ENCODE measurements at places on chromosomes 3 and 15.

DNA sequence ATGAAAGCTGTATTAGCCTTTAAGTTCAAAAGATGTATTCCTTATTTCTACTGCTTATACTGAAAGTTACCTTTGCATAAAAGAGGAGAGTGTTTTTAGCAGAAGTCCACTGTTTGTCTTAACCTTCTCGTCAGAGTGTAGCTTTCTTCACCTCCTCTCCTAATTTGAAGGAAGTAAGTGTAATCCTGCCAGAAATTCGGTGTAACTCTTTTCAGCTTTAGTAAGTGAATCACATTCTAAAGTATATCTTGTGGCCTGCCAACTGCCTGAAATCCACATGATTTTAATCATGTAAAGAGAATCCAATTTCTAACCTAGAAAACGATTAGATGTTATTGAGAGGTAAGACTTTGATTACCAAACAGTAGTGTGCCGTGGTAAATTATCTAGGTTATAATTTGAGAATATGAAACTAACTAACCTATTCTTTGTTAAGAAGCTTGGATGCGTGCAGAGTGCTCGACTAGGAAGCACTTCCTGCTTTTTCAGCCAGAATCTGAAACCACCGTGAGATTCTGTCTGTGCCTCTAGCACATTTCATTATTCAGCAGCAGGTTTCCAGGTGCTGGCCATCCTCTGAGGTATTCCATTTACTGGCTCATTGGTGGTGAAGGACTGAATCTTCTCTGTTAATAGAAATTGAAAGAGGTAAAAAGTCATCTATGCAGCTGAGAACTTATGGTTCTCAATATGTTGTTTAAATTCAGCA is 7.5 kb downstream of the GYG1 start:
- DNase-seq: no peak

DNA sequence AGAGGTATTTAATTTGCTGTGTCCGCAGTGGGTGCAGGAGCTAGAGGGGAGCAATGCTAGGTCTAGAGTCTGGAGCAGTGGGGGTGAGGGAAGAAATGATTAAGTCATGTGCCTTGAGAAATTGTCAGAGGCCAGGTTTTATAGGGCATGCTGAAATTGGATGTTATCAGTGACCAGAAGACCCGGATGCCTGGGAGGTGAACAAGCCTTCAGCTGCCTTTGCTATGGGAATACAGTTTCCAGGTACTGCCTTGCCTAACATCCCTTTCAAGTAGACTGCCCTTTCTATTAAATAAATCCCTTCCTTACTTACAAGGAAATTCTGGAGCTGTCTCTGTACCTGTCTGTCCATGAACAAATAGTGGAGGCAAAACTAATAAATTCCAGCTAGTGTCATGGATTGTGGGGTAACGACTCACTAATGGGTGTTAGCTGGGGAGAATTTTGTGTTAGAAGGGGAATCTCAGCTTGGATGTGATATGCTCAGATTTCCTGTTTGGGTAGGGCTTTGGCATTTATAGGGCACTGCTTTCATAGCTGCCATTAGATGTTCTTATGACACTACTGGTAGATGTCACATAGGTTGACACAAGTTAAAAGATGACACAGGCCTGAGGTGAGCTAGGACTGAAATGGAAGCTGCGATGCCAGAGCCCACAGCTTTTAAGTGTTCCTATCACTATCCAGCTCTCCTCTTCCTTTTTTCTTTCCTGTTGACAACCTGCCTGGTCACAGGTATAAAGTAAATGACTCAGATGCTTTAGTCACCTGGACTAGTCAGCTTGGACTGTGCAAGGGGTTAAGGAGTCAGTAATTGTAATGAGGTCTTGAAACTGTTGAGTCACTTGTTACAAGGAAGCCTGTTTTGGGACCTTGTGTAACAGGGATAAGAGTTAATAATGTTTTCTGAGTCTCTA is 21.3 kb downstream of the CHD2 start:
- no peak for DNase-seq

DNA sequence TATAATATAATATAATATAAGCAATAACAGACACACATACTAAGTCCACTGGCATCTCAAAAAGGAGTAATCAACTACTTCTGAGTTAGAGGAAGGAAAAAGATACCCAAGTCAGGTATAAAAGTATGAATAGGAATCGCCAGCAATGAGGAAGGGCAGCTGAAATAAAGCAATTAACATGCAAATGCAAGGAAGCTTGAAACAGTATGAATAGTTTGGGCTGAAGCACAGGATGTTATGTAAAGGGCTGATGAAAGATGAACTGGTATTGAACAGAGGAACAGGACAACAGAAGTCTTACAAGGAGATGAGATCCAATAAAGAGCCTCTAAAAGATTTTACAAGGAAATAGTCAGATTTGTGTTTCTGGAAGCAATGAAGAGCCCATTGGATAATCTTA is 7.1 kb downstream of the COPS2 start:
- no peak for DNase-seq

DNA sequence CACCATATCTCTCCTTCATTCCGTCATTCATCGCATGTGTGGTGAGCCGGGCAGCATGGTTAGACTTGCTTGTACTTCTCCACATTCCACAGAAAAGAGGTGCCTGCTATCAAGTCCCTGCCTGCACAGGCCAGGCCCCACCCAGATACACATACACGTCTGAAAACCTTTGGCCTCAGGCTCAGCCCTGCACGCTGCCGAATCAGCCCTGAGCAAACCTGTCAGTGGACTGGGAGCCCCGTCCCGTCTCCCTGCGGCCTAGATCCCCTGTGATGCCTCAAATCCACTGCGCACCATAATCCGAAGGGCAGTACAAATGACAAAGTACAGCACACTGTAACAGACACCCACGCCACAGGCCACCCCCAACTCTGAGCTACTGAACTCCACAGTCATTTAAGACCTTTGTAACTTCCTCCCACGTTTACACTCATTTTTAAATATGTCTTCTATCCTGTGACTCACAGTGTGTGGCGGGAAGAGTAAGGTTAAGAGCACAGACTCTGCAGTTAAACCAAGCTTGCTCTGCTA is 67.1 kb downstream of the MB21D2 start:
- DNase-seq: no peak

- DNase-seq: no peak
Measured at GRCh38 chr3:122772827-122773226, 20.8 kb downstream of the HSPBAP1 start.

DNA sequence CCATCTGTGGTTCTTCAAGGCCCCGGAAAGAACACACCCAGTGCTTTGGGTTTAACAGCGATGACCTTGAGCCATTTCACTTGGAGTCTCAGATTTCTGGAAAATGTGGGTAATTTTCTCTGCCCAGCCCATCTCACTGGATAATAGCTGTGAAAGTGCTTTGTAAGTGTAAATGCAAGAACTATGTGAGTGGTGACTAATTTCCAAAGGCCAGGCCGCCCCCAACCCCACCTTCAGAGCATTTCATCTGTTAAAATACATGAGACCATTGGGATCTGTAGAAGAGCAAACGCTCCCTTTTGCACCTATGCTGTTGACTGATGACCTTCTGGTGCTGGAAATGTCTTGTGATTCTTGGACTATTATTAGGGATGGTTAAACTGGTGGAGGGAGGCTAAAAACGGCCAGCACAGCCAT is 196.8 kb upstream of the LPP start:
- DNase-seq: no peak

DNA sequence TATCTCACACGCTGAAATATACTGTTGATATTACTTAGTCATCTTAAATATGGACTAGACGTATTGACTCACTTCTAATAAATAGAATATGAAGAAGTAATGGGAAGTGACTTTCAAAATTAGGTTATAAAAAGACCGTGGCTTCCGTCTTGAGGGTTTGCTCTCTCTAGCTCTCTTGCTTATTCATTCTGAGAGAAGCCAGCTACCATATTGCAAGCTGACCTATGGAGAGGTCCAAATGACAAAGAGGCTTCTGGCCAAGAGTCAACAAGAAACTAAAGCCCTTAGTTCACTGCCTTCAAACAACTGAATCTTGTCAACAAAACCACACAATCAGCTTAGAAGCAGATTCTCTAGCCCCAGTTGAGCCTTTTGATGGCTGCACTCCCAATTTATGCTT is 46.1 kb downstream of the SLC9C1 start:
- no peak for DNase-seq

GRCh38 chr3:70250492-70250891 is 61.9 kb downstream of the MDFIC2 start:
- DNase-seq: no peak

All from NCI-H524 treated with DMSO at 0.1 percent for 48 hours (cell line).